Progenitor cell of endocrine pancreas (in vitro differentiated cells): ENCODE measurements at places on chromosomes 11 and 22.

DNA sequence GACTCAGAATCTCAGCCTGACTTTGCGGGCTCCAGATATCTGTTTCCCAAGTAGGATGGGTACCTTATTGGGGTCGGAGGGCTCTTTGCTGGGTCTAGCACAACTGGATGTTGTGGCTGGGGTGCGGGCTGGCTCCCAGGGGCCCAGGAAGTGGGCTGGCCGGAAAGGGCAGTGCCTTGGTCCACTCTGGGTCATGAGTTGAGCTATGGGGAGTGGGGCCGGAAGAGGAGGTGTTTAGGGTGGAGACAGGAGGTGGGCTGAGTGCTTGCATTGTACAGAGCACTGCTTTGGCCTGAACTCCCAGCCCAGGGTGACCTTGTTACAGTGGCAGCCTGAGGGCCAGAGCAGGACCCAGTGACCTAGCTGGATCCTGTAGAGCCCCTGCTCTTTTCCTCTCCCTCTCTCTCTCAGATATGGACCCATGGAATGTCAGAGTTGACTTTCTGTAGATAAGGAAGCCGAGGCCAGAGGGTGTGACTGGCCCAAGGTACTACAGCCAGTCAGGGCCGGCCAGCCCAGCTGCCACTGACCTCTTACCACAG, 13.2 kb downstream of the PHLDB1 start:
- no peaks in the 10 kb centered on the region for H3K27me3 ChIP-seq
- peaks cover 42% of the 10 kb centered on the region for H3K4me1 ChIP-seq
- H3K27ac ChIP-seq, result peak overlapping the region; percentile 88

DNA sequence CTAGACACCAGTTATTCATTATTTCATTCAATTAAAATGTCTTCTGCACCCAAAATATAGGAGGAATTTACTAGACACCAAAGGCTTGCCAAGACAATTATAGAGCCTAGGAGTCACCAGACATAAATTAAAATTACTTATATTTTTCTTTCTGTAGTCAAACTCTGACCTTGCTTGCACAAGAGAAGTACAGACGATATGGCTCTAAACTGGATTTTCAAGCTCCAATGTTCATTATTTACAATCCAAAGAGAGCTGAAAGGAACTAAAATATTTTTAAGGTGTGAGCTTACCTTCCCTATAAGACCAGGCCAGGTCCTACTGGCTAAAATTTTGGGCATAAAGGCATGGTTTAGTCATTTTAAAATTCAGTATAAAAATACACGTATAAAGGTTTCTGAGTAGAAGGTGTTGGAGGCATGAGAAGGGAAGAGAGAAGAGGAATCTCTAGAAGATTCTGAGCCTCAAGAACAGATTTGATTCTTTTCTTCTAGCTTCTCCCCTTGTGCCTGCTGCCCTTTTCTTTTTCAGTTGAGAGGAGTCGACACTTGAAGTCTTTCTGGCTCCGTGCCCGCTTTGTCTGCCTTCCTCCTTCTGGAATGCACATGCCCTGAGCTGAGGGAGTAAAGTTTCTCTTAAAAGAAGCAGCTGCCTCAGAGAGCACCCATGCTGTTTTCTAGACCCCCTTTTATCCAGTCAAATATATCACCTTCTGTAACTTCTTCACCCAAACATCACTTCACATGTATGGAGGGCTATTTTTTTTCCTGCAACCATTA, 13.5 kb downstream of the C11orf97 start:
- peaks cover 17% of the 10 kb centered on the region for H3K27me3 ChIP-seq
- no peak for DNase-seq
- no peaks in the 10 kb centered on the region for H3K36me3 ChIP-seq
- no peak overlapping the region for H3K27ac ChIP-seq

DNA sequence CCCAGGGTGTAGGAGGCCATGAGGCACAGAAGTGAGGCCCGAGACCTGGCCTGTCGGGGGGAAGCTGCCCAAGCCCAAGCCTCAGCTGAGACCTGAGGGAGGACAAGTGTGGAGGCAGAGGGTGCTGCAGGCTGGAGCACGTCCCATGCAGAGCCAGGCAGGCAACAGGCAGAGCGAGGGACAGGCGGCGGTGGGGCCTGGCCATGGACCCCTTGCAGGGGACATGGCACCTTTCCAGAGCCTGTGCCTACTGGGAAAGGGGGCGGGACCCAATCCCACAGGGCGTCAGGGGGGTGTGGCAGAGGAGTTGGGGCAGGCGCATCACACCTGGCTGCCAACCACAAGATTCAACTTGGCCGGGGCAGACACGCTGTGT, 4.3 kb downstream of the TNNI2 start:
- no peak for DNase-seq
- H3K4me1 ChIP-seq, result peaks cover 4% of the 10 kb centered on the region
- no peak overlapping the region for H3K27ac ChIP-seq
- no peaks in the 10 kb centered on the region for H3K36me3 ChIP-seq
- no peak overlapping the region for H3K4me3 ChIP-seq

DNA sequence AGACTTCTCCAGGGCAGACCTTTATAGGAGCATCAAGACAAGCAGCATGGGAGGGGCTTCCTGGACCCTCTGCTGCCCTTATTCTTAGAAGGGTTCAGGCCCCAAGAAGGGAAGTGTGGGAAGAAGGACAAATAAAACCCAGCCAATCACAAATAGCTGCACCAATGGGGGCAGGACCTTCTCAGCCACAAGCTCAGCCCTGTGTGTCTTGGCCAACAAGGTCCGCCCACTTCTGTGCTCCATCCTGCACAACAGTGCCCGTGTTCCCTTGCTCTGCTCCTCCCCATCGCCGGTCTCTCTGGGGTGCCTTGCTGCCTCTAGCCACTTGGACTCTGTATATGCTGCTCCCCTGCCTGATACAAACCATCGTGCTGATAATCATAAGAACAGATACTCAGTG, 86.1 kb downstream of the NAT10 start:
- H3K4me1 ChIP-seq, result peaks cover 28% of the 10 kb centered on the region
- no peak for DNase-seq
- no peaks in the 10 kb centered on the region for H3K27me3 ChIP-seq
- no peak overlapping the region for H3K27ac ChIP-seq
- H3K4me3 ChIP-seq, result no peak overlapping the region
- peaks cover 2% of the 10 kb centered on the region for H3K36me3 ChIP-seq

GRCh38 chr22:25419247-25420113, 145.0 kb upstream of the GRK3 start:
- H3K36me3 ChIP-seq, result no peaks in the 10 kb centered on the region
- H3K4me3 ChIP-seq, result peak overlapping the region; percentile 7
- H3K27ac ChIP-seq, result peak overlapping the region; percentile 14
- DNase-seq, result no peak

GRCh38 chr22:46081036-46081830, 69.1 kb upstream of the PPARA start:
- H3K4me3 ChIP-seq, result no peak overlapping the region
- DNase-seq, result no peak
- H3K27me3 ChIP-seq, result peaks cover 45% of the 10 kb centered on the region
- H3K36me3 ChIP-seq, result no peaks in the 10 kb centered on the region

DNA sequence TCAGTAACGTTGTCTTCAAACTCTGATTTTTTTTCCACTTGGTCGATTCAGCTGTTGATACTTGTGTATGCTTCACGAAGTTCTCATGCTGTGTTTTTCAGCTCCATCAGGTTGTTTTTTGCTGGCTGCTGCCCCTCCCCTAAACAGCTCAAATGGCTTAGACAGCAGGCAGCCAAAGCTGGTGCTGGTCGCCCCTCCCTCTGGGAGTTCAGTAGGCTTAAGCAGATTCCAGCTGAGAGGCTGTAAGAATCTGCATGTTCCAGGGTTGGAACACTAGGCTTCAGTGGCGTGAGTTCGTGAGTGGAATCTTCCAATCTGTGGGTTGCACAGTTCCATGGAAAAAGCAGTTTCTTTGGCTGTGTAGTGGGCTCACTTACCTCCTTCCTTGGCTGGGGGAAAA, 10.3 kb upstream of the FIBIN start:
- H3K27me3 ChIP-seq, result peaks cover 4% of the 10 kb centered on the region
- H3K4me1 ChIP-seq, result no peaks in the 10 kb centered on the region
- no peak for DNase-seq
- peaks cover 2% of the 10 kb centered on the region for H3K36me3 ChIP-seq

DNA sequence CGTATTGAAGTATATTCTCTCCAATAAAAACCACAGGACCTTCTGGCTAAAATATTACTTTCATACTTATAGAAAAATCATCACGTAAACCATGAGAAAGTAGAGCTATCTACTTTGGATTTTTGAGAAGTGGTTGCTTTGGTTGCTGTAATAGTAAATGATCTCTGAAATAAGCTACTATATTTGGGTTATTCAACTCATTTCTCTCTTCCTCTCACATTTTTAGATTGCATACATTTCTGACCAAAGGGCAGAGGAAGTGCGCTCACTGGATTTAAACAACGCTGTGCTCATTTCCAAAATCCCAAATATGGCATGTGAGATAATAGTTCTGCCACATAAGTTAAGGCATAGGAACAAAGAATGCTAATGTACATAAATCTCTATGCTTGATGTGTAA, 357.0 kb downstream of the LRRC4C start:
- H3K27ac ChIP-seq, result no peak overlapping the region
- peaks cover 3% of the 10 kb centered on the region for H3K27me3 ChIP-seq
- H3K4me1 ChIP-seq, result peaks cover 1% of the 10 kb centered on the region
- H3K4me3 ChIP-seq, result no peak overlapping the region

DNA sequence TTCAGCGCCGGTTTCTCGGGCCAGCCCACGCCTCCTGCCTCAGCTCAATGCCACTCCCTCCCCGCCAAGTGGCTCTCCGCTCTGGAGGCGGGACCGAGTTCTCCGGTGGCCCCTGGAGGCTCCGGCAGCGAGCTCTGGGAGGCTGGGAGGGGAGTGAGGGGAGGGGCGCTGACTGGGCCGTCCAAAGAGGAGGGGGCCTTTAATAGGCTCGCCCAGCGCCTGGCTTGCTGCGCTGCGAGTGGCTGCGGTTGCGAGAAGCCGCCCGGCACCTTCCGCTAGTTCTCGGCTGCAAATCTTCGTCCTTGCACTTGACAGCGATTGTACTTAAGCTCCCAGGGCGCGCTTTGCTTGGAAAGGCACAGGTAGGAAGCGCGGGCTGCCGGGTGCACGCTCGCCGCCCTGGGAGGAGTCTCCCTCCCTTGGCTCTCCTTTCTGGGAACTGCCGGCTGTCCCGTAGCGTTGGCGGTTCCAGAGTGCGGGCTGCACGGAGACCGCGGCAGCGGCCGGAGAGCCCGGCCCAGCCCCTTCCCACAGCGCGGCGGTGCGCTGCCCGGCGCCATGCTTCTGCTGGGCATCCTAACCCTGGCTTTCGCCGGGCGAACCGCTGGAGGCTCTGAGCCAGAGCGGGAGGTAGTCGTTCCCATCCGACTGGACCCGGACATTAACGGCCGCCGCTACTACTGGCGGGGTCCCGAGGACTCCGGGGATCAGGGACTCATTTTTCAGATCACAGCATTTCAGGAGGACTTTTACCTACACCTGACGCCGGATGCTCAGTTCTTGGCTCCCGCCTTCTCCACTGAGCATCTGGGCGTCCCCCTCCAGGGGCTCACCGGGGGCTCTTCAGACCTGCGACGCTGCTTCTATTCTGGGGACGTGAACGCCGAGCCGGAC, at the start of gene ADAMTS15:
TSS of gene ADAMTS15 (plus strand) at position 230 of the 894 bp plus-strand sequence. CDS start at position 559, 329 bp downstream.
- H3K4me3 ChIP-seq, result peak within 1 kb of the TSS; percentile 77
- no peaks in the 10 kb centered on the region for H3K36me3 ChIP-seq
- DNase-seq, result peak; percentile 68

- H3K4me1 ChIP-seq, result no peaks in the 10 kb centered on the region
- H3K27ac ChIP-seq, result no peak overlapping the region
Measured at GRCh38 chr22:32557444-32557843, 82.8 kb downstream of the FBXO7 start.

DNA sequence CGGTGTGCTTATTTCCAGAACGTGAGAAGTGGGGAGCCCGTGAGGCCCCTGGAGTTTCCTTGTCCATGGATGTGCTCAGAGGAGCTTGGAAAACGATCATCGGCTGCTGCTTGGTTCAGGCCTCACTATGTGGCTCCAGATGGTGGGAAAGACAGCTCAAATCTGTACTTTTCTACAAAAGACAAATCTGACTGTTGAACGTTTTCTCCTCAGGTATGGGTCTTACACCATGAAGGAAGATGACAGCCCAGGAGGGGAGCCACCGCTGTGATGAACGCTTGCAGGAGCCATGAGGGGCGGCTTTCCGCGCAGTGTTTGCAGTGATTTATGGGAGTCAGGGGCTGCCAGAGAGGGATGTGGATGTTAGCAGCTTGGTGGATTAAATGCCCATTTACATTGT, 109.4 kb upstream of the E2F8 start:
- peaks cover 56% of the 10 kb centered on the region for H3K27me3 ChIP-seq
- DNase-seq, result no peak
- H3K36me3 ChIP-seq, result no peaks in the 10 kb centered on the region
- H3K4me1 ChIP-seq, result peaks cover 44% of the 10 kb centered on the region
- H3K4me3 ChIP-seq, result no peak overlapping the region

- H3K27ac ChIP-seq, result no peak overlapping the region
- no peaks in the 10 kb centered on the region for H3K4me1 ChIP-seq
- peaks cover 27% of the 10 kb centered on the region for H3K36me3 ChIP-seq
- no peak for DNase-seq
- no peaks in the 10 kb centered on the region for H3K27me3 ChIP-seq
Measured at GRCh38 chr11:119300198-119300964, 16.5 kb downstream of the MCAM start.

GRCh38 chr11:120384476-120384875, 48.3 kb downstream of the ARHGEF12 start:
- no peak overlapping the region for H3K27ac ChIP-seq
- H3K27me3 ChIP-seq, result no peaks in the 10 kb centered on the region

DNA sequence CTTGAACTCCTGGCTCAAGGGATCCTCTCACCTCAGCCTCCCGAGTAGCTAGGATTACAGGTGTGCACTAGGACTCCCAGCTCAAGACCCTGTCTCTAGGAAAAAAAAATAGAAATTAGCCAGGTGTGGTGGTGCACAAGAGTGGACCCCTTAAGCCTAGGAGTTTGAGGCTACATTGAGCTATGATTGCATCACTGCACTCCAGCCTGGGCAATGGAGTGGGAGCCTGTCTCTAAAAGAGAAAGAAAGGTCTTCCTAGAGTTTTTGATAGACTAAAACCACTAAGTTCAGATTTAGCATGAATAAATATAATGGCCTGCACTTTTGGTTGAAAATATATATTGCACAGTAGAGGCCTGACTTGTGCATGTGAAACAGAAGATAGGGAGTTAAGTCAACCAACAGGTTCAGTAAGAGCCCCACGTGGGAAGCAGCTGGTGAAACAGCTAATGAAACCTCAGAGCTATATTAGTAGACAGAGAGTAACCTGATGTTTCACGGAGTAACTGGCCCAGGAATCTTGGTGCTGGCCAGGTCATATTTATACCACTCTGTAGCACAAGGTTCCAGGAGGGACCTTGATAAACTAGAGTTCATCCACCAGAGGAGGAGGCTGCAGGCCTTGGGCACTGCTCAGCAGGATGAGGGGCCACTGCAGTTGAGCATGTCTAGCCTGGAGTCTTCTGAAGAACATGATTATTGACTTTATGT, 4.6 kb upstream of the MICAL3 start:
- H3K27ac ChIP-seq, result no peak overlapping the region
- no peak for DNase-seq
- H3K4me3 ChIP-seq, result no peak overlapping the region
- no peaks in the 10 kb centered on the region for H3K36me3 ChIP-seq
- peaks cover 44% of the 10 kb centered on the region for H3K27me3 ChIP-seq

DNA sequence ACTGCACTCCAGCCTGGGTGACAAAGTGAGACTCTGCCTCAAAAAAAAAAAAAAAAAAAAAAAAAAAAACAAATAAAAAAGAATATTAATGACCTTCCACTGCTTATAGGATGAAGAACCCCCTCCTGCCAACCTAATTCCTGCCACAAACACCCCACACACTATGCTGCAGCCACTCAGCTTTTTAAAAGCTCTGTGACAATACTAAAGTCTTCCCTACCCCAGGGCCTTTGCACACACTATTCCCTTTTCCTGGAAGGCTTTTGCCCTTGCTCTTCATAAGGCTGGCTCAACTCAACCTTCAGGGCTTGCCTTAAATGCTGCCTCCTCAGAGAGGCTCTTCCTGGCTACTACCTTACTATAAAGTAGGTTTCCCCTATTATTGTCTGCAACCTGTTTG, 10.8 kb upstream of the KCNJ11 start:
- peaks cover 14% of the 10 kb centered on the region for H3K27me3 ChIP-seq
- no peaks in the 10 kb centered on the region for H3K4me1 ChIP-seq
- H3K4me3 ChIP-seq, result no peak overlapping the region
- H3K36me3 ChIP-seq, result no peaks in the 10 kb centered on the region
- no peak overlapping the region for H3K27ac ChIP-seq
